Left forelimb (tissue), 1 donor: ENCODE measurements at places on chromosomes 11 and 22.
A peak's percentile ranks its signal among the peaks of the same experiment; 100 is the strongest.

DNA sequence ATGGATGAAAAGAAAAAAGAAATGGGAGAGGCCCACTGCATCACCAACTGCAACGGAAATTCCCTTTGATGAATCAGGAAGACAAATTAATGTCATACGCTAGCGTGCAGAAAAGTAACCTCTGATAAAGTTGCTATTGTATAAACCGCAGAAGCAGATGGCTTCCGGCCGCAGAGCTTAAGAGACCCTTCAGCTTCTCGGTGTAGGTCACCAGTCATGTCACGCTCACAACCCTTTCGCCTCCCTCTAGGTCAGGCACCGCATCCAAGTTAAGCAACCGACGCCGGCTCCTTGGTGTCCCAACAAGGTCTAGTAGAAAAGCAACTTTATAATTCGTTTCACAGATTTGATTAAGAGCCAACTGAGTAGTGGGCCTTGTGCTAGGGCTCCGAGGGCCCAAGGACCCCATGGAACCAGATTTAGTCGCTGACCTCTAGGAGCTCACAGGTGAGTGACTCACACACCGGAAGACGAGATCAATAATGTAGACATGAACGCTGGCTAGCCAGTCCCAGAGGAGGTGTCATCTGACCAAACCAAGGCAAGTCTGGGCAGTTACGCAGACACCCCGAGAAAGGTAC lies 1.2 kb upstream of the ZFP91 start:
- no peak for DNase-seq

DNA sequence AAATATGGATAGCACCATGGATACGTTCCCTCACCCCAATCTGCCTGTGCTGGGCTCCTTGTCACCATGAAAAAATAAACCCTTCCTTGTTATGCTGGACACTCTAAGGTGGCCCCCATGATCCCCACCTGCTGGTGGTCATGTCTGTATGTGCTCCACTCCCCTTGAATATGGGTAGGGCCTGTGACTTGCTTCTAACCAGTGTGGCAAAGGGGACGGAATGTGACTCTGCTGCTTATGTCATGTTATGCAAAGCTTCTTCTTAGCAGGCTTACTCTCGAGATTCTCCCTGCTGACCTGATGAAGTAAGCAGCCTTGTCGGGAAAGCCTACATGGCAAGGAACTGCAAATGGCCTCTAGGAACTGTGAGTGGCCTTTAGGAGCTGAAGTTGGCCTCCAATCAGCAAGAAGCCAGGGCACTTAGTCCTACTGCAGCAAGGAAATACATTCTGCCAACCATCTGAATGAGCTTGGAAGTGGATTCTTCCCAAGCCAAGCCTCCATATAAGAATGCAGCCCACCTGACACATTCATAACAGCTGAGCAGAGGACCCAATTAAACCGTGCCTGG lies 159.9 kb downstream of the CCDC34 start:
- no peak for DNase-seq

DNA sequence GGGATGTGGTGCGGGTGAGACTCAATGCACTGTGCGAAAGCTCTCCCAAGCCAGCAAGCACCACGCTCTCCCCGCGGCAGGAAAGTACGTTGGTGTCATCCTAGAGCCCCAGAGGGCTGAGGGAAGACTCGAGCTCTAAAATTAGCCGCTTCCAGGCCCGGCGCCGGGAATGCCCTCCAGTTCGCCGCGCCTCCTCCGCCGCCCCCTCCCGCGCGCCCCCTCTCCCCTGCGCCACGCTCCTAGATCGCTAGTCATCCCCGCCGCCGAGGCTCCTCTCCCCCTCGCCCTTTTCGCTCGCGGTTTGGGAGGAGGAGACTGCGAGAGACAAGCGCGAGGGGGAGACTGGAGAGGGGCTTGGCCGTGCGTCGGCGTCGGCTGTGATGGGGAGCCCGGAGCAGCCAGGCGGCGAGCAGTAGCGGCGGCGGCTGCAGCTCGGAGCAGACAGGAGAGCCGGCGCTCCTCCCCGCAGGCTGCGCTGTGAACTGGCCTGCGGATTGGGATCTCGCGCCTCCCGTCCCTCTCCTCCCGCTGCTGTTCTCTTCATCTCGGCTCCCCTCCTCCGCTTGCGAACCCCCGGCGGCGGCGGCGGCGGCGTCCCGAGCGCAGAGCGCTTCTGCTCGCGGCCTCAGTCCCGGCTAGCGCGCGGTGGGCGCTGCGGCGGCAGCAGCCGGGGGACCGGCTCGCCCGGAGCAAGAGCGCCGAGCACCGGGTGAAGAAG lies at the start of gene FAT3:
TSS of gene FAT3 (plus strand) at position 412 of the 718 bp plus-strand sequence. CDS start 127,295 bp downstream, outside the sequence.
- DNase-seq, result peak; percentile 88

DNA sequence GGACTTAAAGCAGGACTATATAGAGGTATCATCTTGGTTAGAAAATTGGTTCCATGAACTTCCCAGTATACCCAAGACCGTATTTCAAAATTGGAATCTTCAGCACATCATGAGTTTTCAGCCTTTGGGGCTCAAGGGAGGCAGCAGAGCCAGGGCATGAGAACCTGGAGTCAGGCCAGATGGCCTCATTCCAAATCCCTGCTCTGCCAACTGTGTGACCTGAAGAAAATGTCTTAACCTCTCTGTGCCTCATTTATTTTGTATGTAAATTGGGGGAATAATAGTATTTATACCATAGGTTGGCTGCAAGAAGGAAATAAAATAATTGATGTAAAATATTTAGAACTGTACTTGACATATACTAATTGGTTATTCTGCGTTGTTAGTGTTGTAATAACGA lies 987.6 kb downstream of the TBC1D22A start:
- no peak for DNase-seq

DNA sequence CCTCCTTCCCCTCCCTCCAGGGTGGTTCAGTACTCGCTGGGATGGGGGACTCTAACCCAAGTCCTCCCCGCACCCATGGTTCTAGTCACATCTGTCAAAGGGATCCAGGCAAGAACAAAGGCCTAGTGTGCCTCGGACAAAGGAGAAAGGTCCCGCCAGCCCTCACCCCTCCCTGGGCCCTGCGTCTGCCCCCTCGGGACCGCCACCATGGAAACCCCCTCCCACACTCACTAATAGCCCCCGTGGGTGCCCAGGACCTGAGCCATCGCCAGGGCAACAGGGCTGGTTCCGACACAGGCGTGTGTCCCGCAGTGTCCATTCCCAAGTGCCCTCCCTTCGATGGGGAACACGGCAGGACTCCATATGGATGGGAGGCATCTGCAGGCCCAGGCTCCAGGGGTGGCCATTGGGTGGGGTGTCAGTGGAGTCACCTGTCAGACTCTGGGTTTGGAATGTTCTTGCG lies 5.1 kb upstream of the CARNS1 start:
- no peak for DNase-seq
